ENCODE measurements at places on chromosomes 3 and 15.

- DNase-seq: no peak
Observed at GRCh38 chr15:67992834-67993233, 61.3 kb upstream of the PIAS1 start.

DNA sequence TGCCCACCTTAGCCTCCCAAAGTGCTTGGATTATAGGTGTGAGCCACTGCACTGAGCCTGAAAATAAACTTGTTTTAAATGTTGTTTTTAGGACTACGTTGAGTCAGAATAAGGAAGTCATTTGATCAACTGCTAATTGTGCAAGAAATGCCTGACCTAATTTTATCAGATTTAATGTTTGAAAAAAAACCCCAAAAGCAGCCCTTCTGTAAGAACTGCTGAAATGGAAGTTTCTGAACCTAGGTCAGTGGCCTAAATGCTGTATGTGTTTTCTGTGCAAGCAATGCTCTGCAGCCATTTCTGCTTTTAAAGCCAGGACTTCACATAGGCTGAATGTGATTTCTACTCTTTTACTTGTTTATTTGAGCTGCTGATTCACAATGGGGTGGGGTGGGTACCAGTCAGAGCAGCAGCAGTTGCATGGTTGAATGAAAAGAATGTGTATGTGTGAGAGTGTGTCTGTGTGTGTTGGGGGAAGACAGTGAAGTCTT lies 6.6 kb downstream of the GPX1 start:
- no peak for DNase-seq

DNA sequence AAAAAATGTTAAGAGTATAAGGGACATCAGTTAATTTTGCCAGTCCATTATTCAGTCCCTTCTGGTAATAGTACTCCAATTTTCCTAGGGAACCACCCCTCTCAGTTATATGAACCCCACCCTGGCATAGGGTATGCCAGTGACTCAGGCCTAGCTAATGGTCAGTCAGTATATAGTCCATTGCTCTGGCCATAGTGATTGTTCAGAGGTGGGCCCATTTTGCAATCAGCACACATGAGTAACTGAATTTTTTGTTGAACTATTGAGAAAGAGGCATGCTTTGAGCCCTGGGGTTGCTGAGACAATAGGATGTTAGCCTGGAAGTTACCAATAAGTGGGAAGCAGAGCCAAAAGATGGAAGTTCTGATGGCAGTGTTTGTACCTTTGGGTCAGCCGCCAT lies 4.1 kb downstream of the LRCH3 start:
- DNase-seq: no peak

DNA sequence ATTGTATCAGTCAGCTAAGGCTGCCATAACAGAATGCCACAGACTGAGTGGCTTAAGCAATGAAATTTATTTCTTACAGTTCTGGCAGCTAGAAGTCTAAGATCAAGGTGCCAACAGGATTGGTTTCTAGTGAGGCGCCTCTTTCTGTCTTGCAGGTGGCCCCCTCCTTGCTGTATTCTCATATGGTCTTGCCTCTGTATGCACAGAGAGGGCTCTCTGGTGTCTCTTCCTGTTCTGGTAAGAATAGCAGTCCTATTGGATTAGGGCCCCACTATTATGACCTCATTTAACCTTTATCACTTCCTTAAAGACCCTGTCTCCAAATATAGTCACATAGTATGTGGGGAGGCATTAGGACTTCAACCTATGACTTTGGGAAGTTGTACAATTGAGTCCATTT lies 253.9 kb downstream of the EDEM1 start:
- no peak for DNase-seq

DNA sequence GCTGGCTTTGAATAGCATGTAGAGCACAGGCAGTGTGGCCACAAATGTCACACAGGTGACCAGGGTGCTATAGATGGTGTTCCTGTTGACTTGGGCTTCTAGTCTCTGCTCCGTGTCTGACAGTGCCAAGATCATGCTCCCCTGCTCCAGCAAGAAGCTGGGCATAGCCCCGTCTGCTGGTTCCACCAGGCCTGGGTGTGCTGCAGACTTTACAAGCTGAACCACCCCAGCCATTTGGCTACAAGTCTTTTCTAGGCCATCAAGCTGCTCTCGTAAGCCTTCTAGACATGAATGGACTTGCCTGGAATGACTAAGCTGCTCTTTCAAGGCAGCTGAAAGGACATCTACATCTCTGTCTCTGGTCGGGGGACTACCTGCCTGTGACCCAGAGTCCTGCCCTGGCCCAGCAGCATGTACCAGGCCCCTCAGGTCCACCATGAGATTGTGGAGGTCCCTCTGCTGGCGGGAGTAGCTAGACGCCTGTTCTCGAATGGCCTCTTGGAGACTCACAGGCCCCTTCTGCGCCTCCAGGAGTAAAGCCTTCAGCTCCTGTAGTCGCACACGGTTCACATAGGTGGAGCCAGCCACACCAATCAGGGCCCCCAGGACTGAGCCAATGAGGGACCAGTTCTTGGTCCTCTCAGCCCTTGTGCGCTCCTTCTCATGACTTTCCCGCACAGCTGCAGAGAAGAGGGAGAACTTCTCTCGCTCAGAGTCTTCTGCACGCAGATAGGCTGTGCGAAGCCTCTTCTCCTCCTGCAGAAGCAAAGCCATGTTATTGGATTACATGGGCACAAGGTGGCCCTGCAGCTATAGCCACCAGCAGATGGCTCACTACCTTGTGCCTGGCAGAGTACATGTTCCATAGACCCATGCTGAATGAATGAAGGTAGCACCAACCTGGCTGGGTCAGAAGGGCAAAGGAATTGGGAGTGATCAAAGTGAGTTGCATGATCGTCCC lies 2.8 kb upstream of the PLXNB1 start:
- no peak for DNase-seq

DNA sequence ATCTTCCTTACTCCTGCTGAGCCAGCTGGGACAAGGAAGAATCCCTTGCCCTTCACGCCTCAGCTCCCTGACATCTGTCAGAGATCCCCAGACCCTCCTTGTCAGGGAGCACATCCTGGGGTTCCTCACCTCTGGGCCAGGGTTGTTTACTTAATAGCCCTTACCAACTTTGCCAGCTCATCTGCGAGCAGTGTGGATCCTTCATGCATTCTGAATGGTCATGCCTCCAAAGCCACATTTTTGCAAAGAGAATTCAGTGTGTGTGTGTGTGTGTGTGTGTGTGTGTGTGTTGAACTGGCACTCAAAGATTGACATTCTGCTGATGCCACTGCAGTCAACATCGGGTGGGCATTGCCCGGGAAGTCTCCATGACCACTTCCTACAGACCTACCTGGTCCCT lies 112.6 kb downstream of the SLC49A4 start:
- no peak for DNase-seq

- DNase-seq: no peak
Observed at GRCh38 chr3:128408012-128408692, 58.5 kb downstream of the DNAJB8 start.

- DNase-seq: no peak
Observed at GRCh38 chr3:49133226-49133951, 539 bp upstream of the LAMB2 start.

- no peak for DNase-seq
Observed at GRCh38 chr15:56613811-56614210, 119.5 kb downstream of the ZNF280D start.

- no peak for DNase-seq
Observed at GRCh38 chr15:87713475-87713879, 543.1 kb downstream of the NTRK3 start.

- no peak for DNase-seq
Observed at GRCh38 chr3:116356056-116356455, 89.2 kb downstream of the LSAMP start.

DNA sequence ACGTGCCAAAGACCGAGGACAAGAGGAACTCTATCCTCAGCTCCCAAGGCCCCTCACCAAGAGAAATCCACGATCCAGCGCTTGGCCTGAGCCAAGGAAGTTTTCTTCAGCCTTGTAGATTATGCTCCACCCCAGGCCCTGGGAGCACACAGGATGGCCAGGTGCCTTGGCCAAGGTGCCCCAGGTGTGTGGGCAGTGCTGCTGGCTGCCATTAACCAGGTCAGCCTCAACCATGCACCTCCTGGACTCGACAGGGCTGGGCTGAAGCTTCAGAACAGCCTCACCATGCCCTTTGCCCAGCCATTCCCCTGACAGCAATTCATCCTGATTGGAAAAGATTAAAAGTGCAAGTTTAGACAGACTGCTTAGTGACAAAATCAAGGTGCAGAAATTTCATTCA lies 10.9 kb upstream of the MESP1 start:
- DNase-seq: no peak

DNA sequence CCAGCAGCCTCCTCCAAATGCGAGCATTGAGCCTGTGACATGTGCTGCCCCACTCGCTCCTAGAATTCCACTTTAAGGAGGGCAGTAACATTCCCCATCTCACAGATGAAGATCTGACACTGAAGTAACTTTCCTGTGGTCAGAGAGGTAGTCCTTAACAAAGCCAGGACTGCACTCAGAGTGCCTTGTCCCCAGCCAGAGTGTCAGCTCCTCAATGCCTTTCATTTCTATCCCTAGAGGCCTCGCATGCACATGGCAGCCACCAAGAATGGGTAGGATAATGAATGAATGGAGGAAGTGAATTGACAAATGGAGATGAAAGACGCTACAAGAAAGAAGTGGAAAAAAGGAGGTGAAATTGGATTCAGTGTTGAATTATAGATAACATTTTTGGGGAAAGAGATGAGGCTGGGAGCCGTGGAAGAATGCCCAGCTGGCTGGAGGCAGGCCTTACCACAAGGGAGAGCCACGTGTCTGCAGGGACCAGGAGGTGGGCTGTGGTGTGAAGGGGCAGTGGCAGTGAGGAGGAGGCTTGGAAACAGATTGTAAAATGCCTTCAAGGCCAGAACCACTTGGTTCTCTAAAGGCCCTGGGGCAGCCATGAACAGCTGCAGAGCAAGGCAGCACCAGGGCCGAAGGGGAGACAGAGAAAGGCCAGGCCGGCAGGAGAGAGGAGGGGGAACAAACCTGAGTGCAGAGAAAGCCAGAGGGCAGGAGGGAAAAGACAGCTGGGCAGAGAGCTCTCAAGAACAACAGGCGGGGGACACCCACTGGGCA lies 10.4 kb downstream of the CFAP92 start:
- no peak for DNase-seq

GRCh38 chr3:133851266-133851906 lies 44.3 kb downstream of the RAB6B start:
- DNase-seq: no peak

DNA sequence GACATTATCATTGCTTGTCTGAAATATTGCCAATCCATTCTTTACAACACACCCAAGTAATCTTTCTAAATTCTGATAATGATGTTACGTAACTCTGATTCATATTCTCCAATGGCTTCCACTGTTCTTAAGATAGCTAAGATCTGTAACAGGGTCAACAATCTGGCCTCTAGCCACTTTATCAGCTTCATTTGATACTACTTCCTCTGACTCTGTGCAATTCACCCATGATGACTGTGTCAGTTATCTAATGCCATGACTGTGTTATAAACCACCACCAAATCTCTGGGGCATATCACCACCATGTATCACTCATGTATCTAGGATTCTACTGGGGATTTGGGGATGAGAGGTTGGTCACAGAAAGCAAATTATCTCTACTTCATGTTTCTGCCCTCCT lies 44.0 kb downstream of the CD200 start:
- no peak for DNase-seq

GRCh38 chr15:77846360-77846759 lies 213.6 kb upstream of the LINGO1 start:
- no peak for DNase-seq

- no peak for DNase-seq
Observed at GRCh38 chr3:159499031-159499793, 489.4 kb upstream of the IL12A start.

GRCh38 chr3:134666885-134667284 lies 16.1 kb upstream of the KY start:
- no peak for DNase-seq

DNA sequence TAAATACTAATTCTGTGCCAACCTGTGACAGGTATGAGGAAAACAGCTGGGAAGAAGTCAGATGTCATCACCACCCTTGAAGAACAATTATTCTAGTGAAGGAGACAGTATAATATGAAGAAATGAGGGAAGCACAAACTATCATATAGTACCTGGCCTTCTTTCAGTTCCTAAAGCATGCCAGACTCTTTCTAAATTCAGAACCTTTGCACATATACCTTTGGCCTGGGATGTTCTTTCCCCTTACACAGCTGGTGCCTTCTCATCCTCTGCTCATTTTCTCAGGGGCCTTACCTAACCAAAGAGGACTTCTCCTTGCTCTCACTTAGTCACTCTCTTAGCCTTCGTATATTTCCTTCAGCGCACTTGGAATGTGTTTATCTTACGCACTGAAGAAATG lies 19.0 kb downstream of the ATOSA start:
- DNase-seq: no peak

GRCh38 chr15:38652998-38653397 lies 88.4 kb upstream of the RASGRP1 start:
- peak; percentile 57 for DNase-seq

GRCh38 chr15:87818756-87819155 lies 437.8 kb downstream of the NTRK3 start:
- DNase-seq: no peak

DNA sequence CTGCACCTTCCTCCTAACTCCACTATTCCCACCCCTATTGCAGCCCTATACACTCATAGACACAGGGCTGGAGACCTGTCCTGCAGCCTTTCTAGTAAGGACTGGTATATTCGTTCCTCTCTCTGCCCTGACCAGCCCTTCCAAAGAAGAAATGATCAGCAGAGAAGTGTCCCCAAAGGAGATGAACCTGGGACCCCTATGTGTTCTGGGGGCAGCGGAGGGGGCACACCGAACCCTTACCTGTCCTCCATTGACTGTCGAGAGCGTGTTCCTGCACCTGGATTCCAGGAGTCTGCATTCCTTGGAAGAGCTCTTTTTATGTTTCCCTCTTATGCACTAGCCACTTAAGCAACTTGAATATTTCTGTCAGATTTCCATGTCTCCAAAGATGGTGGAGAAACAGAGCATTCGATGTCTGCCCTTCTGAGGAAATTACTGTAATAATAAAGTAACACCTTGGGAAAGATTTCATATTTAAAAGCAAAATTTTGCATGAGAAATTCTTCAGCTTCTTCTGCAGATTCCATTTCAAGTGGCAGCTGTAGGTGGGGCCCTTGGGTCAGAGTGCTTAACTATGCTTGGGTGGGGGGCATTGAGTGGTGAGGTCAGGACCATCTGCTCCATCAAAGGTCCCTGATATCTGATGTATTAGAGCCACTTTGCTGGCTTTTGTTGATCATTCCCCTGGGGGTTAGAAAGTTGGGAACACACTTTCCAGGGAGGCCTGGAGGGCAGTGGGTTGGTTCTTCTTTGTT lies 6.3 kb downstream of the EPHB1 start:
- DNase-seq: no peak

DNA sequence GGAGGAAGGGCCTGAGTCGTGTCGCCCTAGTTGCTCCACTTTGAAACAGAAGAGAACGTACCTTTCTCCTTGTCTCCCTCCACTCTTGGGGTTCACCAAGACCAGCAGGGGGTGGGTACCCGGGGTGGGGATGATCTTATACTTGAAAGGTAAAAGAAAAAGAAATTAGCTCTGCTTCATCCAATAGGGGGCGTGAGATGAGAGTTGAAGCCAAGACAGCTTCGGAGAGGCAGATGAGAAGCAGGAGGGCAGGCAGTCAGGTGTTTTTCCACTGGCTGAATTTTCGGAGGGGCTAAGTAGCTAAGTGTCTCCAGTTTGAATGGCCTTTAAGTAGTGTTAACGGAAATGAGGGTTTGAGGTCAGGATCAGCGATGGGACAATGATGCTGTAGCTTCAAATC lies 100.4 kb downstream of the DGKG start:
- DNase-seq: no peak

All from activated CD8-positive, alpha-beta memory T cell treated with anti-CD3 and anti-CD28 coated beads for 1 hour (primary cell).